ENCODE measurements at places on chromosomes 5 and 9.

GRCh38 chr9:22649384-22649783, 202.8 kb downstream of the DMRTA1 start:
- DNase-seq, result no peak

DNA sequence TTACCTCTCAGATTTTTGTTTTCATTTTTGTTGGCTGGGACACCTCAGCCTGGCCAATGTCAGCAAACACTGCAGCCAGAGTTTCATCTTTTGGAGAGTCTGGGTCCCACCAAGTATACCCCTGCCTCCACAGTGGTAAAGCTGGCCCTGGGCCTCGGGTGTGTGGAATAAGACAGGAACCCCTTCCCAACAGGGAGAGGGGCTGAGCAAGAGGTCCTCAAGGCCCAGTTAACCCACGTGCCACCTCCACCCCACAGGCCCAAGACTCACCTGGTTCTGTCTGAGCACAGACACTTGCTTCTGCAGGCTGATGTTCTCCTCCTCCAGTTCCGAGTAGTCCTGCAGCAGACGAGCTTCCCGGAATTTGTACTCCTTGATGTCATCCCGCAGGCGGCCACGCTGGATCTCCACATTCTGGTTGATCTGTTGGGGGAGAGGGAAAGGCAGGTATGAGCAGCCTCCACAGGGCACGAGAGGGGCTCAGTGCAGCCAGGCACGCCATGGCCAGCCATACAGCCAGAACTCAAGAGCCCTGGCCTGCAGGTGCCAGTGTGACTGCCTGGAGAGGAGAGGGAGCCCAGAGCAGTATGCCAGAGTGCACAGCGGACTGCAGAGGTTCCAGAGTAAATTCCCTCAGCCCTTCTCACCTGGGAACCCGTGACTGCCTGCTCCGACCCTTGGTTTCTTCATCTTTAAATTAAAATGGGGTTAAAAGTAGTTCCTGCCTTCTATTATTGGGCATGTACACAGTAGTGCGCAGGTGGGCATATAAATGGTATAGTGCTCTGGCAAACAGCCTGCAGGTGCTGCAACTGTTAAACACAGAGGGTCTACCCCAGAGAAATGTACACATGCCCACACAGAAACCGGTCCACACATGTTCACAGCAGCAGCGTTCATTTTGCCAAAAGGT, 42.0 kb downstream of the BICD2 start:
- no peak for DNase-seq

- DNase-seq, result no peak
Measured at GRCh38 chr9:124346347-124347163, 68.7 kb downstream of the PSMB7 start.

DNA sequence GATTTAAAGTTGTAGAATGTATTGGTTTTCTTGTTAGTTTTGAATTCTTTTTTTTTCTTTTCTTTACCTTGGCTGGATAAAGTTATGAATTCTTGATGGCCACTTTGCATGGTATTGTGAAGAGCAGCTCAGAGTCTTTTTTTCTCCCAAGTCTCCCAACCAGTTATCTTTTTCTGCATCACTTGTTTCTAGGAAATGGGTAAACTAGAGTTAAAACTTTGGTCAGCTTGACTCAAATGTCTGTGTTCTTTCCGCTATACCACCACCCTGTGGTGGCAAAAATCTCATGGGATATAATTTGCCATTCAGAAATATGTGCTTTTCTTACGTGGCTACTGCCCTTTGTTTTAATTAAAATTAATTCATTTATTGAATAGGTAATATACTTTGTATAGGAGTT, 113.2 kb downstream of the UNC13B start:
- no peak for DNase-seq

DNA sequence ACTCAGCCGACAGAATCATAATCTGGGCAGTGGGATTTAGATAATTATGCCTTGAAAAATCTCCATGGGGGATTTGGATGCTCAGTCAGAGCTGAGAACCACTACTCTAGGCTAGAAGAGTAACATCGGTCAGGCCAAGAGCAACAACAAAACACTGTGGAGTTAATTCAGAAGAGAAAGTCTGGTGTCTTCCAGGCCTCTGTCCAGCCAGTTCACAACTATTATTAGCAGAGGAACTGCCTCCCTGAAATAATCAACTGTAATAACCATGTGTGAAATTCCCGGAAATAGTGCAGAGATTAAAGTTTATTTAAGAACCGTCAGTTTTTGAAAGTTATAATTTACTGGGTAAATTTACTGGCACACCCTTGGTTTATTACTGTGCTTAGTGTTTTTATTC, 8.2 kb upstream of the MARCHF3 start:
- DNase-seq, result no peak

DNA sequence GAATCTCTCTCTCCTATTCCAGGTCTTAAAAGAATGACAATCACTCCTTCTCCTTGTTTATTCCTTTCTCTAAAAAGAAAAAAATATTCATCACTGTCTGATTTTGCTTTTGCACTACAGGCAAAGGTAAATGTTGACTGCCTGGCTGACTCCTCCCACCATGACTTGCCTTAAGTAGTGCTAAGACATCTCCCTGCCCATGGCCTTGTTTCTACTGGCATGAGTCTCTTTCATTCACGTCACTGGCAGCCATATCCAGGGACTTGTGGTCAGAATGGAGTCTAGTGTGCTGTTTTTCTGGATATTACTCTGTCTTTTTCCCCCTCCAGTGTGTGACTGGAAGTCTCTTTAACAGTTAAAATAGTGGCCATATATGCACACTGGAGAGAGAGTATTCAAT, 522.9 kb upstream of the DAB2 start:
- DNase-seq, result no peak

GRCh38 chr5:145830594-145830993, 4.5 kb downstream of the PRELID2 start:
- DNase-seq, result no peak

GRCh38 chr9:122286764-122287163, 22.1 kb downstream of the MRRF start:
- no peak for DNase-seq

- no peak for DNase-seq
Measured at GRCh38 chr5:76445830-76446229, 42.7 kb downstream of the IQGAP2 start.

DNA sequence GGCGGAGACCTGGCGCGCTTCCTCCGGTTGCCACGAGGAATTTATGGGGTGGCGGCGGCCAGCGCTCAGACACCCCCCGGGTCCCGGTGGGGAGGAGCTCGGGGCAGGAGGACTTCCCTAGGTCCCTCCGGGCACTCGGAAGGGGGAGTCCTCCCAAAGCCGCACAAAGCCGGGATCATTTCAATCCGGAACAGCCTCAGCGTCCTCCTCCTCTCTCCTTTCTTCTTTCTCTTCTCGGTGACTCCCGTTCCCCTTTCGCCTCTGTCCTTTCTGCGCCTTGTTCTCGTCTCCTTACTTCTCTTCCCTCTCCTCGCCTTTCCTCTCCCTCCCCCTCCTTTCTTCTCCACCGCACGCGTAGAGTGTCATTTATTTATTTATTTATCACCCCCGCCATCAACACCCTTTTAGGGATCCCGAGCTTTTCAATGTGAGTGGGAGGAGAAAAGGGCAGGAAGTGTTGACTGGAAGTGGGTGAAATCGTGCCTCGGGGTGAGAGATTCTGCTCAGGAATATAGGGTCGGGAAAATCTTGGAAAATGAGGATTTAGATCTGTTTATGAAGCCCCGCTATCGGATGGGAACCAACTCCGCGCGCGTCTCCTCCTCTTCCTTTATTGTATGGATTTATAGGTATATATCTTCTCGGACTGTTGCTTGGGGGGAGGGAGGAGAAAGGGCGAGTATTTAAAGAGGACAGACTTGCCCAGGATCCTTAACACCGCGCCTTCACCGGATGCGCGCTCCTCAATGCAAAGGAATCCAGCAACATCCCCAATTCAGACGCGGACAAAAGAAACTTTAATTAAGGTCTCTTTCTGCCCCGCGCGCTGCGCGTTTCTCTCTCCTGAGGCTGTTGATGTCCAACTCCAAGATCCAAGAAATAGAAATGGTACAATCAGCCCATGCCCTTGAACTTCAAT, 2.0 kb upstream of the ZNF462 start:
- DNase-seq, result no peak

DNA sequence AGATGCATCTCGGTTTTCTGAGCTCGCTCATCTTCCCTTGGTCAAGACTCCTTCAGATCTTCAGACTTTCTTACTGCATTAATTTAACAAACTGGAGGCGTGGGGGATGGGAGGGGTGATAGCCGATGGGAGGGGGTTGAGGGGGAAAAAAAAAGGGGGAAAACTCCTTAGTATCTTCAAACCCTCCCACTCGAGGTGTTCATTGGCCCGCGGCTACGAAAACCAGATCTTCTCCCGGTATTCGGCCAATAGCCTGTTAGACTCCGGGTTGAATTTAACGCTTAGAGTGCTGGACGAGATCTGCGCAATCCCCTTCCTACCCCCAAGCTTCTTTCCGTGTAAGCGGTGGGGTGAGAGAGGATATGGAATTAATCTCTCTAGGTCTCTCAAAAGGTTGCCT, 689 bp upstream of the GLRA1 start:
- DNase-seq, result no peak

- DNase-seq, result no peak
Measured at GRCh38 chr9:16012621-16013020, 459.8 kb downstream of the CCDC171 start.

GRCh38 chr5:131373265-131373664, 109.4 kb downstream of the CDC42SE2 start:
- no peak for DNase-seq

DNA sequence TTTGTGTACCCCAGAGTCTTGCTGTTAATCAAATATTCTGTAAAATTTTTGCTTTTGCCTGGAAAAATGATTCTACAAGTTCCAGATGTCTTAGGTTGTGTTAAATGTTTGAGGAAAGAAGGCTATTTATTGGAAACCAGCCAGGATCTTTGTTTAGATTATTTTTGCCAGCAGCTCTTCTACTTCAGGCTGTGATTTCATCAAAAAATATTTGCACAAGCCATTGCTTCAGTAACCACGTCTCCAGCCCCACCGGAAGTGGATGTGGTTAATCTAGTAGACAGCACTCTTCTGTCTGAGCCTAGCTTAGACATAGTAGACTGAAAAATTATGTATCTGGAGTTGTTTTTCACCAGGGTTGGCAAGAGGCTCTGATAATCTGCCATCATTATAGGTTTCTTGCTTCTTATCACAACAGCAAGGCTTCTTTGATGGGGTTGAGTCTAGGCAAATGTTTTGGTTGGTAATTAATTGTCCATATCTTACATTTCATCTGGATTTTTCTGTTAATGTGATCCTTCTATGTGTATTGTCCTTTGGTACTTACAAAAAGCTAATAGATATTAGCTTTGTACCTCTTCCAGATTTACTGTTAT, 17.1 kb downstream of the KCTD16 start:
- peak; percentile 69 for DNase-seq

- peak; percentile 25 for DNase-seq
Measured at GRCh38 chr9:128254855-128255759, 20.7 kb downstream of the GOLGA2 start.

- no peak for DNase-seq
Measured at GRCh38 chr5:131906668-131907067, 38.8 kb downstream of the MEIKIN start.

GRCh38 chr5:60929024-60929423, 15.8 kb downstream of the ERCC8 start:
- no peak for DNase-seq

- no peak for DNase-seq
Measured at GRCh38 chr5:130908186-130908585, 256.9 kb downstream of the HINT1 start.

GRCh38 chr9:98415782-98416181, 160.3 kb upstream of the TBC1D2 start:
- no peak for DNase-seq

GRCh38 chr9:88745276-88746001, 210.5 kb downstream of the NXNL2 start:
- DNase-seq, result no peak

DNA sequence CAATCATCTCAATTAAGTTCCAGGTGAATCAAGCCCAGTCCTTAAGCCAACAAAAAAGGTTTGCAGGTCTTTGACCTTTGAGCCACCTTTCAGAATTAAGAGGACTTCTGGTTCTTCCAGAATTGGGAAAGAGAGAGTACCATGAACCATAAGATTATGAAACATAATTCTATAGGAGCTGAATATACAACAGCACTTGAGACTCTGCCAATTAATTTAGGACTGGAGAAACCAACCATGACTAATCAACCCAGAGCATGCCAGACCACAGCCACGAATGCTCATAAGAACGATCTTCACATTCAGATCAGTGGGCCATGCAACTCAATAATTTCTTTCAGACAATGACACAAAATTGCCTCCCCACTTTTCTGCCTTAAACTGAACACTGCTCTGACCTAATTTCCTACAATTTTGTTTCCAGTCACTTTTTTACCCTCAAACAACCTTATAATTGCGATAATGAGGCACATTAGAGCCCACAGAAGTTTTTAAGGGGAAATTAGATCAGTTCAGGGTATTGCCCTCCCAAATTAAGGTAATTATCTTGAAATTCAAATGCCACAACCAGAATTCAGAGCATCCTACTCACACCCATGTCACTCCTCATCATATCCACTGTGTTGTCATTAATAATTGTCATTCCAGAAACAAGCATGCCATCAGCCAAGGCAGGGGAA, 213.4 kb downstream of the ATPSCKMT start:
- DNase-seq, result no peak

DNA sequence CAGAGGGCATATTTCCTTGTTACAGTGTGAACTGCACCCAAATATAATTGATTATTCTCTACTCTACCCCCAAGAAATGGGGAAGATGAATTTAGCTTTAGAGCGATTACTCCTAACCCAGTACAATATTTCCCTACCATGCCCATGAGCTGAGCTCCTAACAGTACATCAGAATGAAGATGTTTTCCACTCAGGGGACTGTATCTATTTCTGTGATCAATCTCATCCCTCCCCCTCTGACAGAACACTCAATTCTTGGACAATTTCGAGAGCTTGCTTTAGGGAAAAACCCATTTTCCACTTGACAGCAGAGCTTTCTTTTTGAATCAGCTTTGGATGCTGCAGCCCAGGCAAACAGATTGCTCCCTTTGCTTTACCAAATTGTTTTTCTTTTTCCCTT, 24.7 kb upstream of the TEX48 start:
- DNase-seq, result no peak

DNA sequence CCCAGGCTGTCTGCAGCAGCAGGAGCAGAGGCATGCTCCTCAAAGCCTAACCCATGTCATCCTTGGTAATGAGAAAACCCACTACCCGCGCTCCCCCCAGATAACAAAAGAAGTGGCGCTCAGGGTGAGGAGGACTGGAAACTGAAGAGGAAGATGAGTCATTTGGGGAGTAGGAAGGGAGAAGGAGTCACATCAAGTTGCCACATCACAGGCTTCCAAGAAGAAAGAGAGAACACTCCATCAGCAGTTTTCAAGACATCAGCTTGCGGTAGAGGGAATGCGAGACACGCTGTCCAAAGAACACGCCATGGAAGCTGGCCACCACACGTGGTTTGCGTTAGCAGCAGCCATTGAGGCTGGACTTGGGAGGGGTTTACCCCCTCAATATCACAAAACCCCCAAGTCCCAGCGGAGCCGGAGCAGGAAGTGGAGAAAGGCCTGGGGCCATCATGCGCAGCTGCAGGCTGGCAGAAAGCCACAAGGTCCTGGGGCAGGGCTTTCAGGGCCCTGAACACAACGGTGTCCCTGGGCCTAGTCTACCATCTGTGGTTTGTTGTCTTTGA, 41.5 kb downstream of the SH3PXD2B start:
- DNase-seq, result no peak

GRCh38 chr9:22693156-22693555, 246.5 kb downstream of the DMRTA1 start:
- DNase-seq, result no peak

GRCh38 chr9:132864691-132865090, 13.4 kb downstream of the AK8 start:
- DNase-seq, result no peak
